ENCODE measurements at places on chromosomes 7 and 10.

DNA sequence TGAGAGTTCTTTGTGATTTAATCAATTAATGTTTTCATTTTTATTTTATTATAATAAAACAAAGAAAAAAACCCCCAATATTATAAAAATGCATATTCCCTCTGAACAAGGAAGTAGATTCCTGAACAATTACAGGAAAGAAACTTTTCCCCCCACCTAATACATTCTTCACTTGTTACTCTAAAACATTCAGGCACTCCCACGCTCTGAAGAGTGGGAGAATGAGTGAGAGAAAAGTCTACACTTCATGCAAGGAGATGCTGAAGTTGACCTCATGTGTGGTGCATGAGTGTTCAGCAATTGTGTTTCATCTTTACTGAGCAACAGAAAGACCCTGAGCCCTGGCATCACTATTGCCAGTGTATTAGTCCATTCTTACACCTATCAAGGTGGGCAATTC is 244.2 kb upstream of the IGFBP3 start:
- no peak for DNase-seq

DNA sequence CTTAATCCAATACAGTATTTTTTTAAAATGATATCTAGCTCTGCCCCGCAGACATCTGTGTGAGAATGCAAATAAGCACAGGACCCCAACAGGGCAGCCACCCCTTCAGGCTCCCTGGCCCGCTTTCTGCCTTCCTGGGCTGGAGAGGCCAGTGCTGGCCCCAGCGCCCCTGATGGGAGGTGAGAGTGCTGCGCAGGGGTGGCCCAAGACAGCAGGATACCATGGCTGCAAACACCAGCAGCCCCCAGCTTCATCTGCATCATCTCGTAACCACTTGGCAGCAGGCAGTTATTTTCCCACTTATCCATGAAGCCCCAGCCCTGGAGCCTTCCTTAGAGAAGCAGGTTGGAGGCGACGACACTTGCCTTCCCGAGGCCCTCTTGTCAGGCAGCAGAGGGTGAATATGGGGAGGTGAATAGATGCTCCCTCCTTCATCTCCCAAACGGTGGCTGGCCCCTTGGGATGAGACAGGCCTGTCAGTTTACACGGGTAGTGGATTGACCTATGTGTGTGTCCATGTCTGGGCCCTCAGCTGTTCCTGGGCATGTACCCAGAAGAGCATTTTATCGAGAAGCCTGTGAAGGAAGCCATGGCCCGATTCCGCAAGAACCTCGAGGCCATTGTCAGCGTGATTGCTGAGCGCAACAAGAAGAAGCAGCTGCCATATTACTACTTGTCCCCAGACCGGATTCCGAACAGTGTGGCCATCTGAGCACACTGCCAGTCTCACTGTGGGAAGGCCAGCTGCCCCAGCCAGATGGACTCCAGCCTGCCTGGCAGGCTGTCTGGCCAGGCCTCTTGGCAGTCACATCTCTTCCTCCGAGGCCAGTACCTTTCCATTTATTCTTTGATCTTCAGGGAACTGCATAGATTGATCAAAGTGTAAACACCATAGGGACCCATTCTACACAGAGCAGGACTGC is 71.2 kb downstream of the ALOX5 start:
- DNase-seq = peak; percentile 31

DNA sequence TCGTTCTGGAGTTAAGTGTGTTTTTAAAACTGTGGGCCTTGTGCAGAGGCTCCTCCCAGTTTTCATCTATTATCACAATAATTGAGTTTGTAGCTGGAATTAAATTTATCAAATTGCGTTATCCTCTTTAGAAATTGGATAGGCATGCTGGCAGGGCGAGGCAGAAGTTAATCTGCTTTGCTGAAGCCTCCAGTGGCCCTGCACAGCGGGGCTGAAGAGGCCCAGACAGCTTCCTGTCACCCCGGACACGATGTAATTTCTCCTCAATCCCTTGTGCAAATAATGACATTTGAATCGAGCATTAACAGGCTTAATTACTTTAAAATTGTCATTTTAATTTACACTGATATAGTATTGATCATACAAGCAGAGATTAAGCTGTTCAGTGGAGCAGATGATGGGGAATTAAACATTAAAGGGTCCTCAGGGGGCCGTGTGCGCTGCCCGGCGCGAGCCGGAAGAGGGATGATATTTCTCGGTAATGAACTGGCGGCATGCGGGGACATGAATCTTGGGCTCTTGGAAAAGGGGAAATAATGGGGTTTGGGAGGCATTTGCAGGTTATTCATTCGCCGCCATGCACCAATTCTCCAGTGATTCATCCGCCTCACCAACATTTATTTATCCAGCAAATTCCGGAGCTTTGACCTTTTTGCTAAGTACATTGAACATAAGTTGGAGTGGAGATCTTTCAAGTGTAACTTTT is 118.5 kb downstream of the NKX6-2 start:
- no peak for DNase-seq

DNA sequence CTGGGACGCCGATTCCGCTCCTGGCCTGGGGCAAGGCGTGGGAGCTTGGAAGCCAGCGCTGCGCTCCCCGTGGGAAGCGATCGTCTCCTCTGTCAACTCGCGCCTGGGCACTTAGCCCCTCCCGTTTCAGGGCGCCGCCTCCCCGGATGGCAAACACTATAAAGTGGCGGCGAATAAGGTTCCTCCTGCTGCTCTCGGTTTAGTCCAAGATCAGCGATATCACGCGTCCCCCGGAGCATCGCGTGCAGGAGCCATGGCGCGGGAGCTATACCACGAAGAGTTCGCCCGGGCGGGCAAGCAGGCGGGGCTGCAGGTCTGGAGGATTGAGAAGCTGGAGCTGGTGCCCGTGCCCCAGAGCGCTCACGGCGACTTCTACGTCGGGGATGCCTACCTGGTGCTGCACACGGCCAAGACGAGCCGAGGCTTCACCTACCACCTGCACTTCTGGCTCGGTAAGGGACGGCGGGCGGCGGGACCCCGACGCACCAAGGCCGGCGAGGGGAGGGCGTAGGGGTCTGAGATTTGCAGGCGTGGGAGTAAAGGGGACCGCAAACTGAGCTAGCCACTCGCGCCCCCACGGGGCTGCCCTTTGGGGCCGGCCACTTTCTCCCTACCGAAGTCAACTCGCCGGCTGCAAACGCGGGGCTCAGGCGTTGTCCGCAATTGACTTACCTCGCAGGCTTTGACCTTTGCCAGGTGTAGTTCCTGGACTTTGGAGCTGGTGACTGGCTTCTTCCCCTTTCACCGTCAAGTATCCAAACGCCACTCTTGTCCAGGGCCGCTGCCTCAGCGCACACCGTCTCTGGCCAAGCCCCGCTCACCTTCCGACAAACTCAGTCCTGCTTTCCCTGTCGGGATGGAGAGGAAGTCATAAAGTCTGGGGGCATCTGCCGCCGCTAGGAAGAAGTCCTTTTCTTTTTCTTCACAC is at the start of gene SCIN:
Gene SCIN, plus strand, starts transcription at position 187 of the 928 bp plus-strand sequence. Its CDS starts 67 bp downstream, at position 254.
- peak; percentile 12 for DNase-seq

- DNase-seq = no peak
These were observed 37.4 kb downstream of the AMZ1 start for GRCh38 chr7:2725178-2726105.

GRCh38 chr7:11615174-11615573 is 216.8 kb downstream of the THSD7A start:
- DNase-seq = no peak

DNA sequence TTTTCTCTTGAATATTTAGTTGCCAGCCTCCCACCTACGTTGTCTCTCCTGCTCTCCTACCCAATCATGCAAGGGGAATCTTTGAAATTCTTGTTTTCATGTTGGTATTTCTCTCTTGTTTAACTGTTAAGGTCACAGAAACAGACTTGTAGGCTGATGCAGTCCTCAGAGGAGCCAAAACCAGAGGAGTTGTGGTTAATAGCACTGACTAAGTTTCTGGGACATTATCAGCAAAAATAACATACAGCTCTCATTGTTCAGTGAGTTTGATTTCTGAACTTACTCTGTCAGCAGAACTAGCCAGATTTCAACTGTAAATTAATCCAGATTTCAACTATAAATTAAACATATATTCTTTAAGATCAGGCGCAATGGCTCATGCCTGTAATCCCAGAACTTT is 11.1 kb upstream of the CUL1 start:
- DNase-seq = no peak

DNA sequence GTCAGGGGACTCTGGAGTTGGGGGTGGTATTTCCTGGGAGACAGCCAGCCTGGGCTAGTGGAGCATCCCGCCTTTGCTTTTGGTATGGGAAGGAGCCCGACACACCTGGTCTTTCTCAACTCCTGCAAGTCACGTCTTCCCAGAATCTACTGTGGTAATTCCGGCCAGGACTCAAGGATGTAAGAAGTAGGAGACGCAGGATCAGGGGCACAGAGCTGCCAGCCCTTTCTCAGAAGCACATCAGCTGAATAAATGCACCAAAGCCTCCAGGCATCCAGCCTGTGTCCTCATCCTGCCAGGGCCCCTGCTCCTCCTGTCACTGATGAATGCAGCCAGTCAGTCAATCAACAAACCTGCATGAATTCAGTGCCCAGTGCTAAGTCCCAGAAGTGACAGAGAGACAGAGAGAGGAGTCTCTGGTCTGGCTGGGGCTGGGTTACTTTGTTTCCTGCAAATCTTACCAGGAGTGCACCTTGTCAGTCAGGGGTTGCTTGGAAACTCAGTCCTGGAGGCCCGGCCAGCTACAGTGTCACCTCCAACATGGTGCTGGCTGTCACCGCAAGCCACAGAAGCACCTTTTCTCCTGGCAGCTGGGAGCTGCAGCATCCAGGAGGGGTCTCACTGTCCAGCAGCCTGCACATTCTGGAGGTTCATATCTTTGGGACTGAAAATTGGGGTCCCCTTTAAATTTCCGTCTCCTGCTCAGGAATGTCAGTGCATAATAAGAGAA is 101.8 kb downstream of the PTPRE start:
- no peak for DNase-seq

DNA sequence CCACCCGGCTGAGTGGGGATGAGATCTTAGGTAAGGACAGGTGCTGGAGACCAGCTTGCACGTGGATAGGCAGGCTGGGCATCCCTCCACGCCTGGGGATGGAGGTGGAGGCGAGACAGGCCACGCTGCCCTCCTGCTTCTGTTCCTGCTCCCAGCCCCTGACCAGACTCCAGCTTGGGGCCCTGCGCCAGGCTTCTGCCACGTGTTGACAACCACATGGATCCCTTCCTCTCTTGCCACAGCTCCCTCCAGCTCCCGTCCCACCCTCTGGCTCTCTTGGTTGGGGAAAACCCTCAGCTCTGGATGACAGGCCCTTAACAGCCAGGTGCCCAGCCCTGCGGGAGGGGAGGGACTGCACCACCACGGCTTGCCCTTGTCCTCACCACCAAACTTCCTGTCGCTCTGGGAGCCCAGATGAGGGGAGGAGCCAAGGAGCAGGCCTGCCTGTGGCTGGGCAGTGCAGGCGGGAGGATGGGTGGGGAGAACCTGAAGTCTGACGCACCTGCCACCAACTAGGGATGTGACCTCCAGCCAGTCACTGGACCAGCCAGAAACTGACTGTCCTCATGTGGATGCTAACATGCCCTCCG is 36.0 kb downstream of the KCNH2 start:
- DNase-seq = no peak

GRCh38 chr7:13037216-13037615 is 349.8 kb downstream of the ARL4A start:
- no peak for DNase-seq

GRCh38 chr10:104036518-104037260 is 49.0 kb downstream of the COL17A1 start:
- DNase-seq = no peak

- no peak for DNase-seq
These were observed 508.0 kb upstream of the MGMT start for GRCh38 chr10:128958834-128959690.

Measured in anterior cingulate cortex (tissue), 58 donors.